ENCODE measurements at places on chromosomes 11 and 22.
A peak's percentile ranks its signal among the peaks of the same experiment; 100 is the strongest.

DNA sequence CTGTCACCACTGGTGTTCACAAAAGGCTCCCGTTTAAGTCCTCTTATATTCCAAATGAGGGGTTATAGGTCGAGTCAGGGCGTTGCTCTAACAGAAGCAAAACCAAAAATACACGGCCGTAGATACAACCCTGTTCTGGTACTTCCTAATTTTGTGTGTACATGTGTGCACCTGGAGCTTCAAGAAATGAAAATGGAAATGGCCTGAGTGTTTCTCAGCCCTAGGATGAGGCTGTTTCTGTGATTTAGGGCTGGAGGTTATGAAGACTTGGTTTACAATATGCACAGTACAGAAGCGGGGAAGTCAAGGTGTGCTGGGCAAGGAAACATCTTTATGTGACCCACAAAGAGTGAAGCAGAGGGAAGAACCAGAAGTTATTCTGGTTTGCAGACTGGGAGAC lies 110.4 kb upstream of the OR4B1 start:
- peak; percentile 39 for DNase-seq

DNA sequence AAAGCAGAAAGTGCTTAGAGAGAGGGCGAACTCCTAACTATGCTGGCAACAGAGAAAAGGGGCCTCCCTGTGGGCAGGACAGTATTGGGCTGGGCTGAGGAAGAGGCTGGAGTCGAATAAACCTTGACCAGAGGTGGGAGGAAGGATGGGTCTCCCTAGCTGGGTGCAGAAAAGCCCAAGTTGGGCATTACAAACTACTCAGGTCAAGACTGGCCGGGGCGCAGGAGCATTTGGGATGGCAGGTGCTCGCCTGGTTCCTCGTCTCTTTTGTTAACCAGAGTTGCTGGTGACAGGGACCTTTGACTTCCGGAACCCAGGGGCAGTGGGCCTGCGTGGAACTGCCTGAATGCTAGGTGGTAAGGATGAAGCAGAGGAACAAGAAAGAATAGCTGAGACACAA lies 80.3 kb upstream of the SHISAL1 start:
- no peak for DNase-seq

GRCh38 chr11:79393362-79394043 lies 47.3 kb downstream of the TENM4 start:
- no peak for DNase-seq

GRCh38 chr11:68673306-68673945 lies 10.9 kb upstream of the GAL start:
- no peak for DNase-seq

- peak; percentile 8 for DNase-seq
These were observed 59.2 kb downstream of the TRIM44 start for GRCh38 chr11:35721651-35722282.

- DNase-seq = peak; percentile 21
These were observed 37.0 kb downstream of the SGSM1 start for GRCh38 chr22:24843048-24843447.

DNA sequence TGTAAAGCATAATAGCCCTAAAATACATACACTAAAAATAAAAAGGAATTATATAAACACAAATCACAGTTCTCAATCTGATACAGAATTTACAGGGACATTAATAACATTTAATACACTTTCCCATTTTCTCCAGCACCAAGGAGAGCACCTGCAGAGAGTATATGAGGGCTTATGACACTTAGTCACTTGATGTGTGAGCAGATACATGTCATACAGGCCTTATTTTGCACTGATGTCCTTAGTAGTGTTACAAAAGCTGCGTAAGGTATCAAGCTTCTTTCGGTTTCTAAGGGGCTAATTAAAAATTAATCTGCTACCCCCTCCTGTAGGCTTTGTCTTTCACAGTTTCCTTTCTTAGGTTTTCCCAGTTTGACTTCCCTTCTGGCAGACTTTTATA lies 61.3 kb downstream of the TRIM44 start:
- DNase-seq = no peak

DNA sequence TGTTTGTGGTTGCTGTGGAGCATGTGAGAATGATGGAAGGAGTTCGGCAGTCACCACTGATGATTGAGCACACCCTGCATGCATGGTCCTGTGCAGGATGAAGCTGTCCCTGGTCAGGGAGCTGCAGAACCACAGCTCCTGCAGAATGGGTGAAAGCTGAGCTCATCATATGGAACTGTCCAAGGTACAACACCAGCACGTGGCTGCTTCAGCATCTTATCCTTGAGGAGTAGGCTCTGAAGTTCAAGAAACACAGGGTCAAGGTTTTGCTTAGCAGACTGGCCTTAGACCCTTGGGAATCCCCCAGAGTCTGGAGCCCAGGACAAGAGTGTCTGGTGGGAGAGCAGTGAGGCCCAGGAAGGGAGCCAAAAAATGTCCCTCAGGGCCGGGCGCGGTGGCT lies 182.4 kb upstream of the LARGE1 start:
- DNase-seq = peak; percentile 8

DNA sequence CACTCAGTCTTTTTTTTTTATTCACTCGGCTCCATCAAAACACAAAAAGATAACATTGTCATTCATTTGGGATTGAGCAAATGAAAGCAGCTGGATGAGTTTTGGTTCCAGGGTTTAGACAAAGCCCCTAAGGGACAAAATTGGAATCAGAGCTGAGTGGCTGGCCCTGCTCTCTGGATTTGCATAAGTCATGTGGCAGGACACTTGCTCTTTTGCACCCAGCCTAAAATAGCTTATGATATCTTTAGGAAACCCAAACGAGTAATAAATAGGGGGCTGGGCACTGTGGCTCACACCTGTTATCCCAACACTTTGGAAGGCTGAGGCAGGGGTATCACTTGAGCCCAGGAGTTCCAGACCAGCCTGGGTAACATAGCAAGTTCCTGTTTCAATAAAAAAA lies 11.0 kb upstream of the TMEM121B start:
- DNase-seq = no peak

- DNase-seq = peak; percentile 93
These were observed 54.1 kb downstream of the WNT11 start for GRCh38 chr11:76152086-76152681.

- peak; percentile 71 for DNase-seq
These were observed 243.9 kb upstream of the SYN3 start for GRCh38 chr22:33302049-33302545.

- DNase-seq = no peak
These were observed 6.0 kb downstream of the ACO2 start for GRCh38 chr22:41474872-41475451.

DNA sequence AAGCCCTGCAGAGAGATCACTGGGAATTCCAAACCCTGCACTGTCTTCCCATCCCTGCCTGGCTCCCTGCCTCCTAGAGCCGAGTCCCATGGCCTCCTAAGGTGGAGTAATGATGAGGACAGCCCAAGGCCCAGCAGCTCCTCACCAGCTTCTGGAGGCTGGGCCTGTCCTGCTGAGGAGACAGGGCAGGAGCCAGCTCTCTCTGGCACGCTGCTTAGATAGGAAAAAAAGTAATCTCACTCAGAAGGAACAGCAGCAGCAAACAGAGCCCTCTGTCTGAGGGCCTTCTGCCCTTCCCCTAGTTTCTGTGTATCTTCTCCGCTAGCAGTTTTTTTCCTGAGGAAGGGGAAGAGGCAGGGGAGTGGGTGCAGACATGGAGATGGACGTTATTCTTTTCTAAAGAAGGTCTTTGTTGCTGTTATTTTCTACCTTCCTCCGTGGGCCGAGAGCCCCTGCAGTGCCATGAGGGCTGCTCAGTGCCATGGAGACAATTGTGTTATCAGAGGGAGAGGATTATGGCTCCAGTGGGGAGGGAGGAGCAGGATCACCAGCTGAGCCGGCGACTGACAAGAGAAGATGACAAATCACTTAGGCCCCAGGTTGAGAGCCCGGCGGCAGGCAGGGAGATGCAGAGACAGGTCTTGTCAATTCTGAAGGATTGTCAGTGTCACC lies 315.3 kb downstream of the BUD13 start:
- no peak for DNase-seq

- DNase-seq = no peak
These were observed 482.9 kb downstream of the OPCML start for GRCh38 chr11:133049244-133050019.

GRCh38 chr11:121721961-121722360 lies 269.2 kb upstream of the SORL1-AS1 start:
- no peak for DNase-seq

DNA sequence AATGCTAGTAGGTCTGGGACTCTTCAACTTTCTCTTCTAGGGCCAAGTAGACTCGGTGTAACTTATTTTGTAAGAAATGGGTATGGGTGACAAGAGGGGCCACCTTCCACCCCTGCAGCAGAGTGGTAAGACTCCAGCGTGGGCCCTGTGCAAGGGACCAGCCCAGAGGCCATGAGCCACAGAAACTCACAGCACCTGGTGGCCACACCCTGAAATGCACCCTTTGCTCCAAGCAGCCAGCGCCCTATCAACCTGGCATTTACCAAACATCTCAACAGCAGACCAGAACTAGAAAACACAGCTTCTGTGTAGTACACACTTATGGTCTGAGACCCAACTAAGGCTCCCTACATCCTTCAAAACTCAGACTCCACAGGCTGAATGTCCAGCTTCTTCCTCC lies 5.7 kb downstream of the CDCA5 start:
- DNase-seq = peak; percentile 74

DNA sequence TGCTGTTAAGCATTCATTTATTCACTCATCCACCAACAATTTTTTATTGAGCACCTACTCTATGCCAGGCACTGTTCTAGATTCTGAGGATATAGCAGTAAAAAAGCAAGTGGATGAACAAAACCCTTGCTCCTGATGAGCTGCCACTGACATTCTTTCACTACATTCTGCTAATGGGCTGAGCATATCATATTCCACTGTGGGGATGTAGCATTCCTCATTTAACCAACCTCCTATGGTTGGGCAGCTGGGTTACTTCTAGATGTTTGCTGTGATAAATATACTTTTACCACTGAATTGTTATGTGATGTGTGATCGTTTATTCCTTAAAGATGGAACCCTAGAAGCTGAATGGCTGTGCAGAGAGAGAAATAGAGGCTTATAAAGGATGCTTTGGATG lies 176.9 kb downstream of the MN1 start:
- DNase-seq = no peak

DNA sequence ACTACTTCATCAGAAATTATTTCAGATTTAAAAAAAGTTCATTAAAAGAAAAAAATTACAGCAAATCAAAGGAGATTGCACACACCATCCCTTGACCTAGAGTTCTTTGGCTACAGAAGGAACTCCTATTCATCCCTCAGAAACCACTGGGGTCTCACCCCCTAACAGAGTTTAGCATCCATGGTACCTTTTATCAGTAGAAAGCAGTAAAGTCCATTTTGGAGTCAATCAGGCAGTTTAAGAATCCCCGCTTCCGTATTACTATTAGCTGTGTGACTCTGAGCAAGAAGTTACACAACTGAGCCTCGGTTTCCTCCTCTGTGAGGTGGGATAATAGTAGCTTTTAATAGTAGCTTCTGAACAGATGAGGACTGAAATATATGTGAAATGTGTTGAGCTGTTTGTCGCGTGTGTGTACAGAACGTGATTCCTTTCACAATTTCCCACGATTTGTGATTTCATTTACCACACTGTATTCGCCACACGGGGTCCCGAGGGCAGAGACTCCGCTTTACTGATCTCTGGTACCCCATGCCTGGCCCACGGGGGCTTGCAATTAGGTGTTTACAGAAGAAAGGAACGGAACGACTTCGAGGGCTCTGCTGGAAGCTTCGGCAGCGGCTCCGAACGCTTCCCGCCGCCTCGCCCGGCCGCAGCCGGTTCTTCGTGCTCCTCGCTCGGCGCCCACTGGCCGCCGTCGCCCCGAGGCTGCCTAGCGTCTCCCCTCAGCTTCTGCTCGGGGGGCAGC lies 72.5 kb upstream of the ZBED5 start:
- DNase-seq = peak; percentile 22

DNA sequence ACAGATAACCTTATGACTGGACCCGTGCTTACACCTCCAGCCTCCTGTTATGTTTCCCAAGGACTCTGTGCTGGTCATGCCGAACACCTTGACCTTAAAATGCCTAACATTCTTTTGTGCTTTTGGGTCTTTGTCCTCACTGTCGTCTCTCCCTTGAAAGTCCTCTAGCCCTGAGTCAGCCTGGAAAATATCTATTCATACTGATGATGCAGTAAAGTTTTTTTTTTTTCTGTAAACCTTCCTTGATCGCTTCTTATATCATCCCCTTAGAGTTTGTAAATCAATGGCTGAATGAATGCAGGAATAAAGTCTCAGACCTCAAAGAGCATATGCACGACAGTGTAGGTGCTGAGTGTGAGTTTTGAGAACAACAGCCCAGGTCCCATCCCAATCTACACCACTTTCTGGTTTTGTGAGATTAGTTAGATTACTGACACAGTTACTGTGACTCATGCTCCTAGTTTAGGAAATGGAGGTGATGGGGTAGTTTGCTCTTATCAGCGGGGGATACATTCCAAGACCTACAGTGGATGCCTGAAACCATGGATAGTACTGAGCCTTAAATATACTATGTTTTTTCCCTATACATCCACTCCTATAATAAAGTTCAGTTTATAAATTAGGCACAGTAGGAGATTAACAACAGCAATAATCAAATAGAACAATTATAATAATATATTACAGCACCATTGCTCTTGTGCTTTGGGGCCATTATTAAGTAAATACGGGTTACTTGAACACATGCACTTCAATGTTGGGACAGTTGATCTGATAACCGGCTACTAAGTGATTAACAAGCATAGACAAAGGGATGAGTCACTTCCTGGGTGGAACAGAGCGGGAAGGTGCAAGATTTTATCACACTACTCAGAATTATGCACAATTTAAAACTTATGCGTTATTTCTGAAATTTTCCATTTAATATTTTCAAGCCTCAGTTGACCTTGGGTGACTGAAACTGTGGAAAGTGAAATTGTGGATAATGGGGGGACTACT lies 8.6 kb downstream of the TCN1 start:
- DNase-seq = no peak

DNA sequence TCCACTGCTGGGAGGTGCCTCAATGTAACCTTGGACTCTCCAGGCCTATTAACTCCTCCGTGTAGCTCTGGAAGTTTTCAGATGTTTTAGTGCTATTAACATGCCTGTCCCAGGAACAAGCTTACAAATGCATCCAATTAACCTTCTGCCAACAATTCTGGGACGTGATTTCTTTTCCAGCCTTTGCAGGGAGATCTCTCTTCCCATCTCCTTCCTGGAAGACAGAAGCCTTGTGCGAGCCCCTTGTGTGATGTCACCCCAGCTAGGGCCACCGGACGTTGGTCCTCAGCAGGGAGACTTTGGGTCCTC lies 47.7 kb upstream of the SYT7 start:
- no peak for DNase-seq

- no peak for DNase-seq
These were observed 105.9 kb upstream of the SLC22A12 start for GRCh38 chr11:64485074-64485473.

DNA sequence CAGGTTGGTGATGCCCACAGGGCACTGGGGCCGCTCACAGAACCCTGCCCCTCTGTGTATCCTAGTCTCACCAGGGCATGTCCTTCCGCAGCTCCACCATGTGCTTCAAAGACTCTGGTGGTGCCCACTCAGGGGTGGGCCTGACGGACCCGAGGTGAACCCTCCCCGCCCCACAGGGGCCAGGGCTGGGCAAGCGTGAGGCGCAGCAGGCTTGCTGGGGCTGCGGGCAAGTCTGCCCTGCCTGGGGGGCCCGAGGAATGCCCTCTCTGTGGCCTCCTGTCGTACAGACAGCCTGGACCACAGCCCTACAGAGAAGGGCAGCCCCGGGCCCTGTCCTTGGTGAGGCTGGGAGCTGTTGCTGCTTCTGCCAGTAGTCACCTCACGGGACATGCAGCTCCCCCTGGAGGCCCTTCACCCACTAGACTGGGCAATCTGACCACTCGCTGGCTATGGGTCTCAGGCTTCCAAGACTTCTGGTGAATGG lies 40.2 kb downstream of the TBX1 start:
- DNase-seq = no peak
